ENCODE measurements at places on chromosomes 5 and 9.

- no peak for DNase-seq
Measured at GRCh38 chr5:123035360-123035917, 1.1 kb downstream of the PPIC start.

- DNase-seq, result no peak
Measured at GRCh38 chr9:70043285-70043684, 363 bp upstream of the MAMDC2 start.

DNA sequence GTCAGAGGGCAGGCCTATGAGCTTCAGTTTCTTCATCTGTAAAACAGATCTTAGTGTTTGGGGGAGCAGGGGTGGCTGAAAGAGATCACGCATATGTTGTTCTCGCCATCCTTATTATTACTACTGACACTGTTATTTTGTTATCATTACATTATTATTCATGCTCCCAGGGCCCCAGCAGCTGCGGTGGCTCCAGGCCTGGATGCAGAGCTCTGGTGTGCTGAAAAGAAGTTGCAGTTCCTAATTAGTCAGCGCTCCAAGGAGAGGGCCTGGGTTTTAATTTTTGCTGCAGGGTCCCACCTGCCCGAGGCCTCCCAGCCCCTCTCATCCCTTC, 19.5 kb downstream of the CXXC5 start:
- no peak for DNase-seq

DNA sequence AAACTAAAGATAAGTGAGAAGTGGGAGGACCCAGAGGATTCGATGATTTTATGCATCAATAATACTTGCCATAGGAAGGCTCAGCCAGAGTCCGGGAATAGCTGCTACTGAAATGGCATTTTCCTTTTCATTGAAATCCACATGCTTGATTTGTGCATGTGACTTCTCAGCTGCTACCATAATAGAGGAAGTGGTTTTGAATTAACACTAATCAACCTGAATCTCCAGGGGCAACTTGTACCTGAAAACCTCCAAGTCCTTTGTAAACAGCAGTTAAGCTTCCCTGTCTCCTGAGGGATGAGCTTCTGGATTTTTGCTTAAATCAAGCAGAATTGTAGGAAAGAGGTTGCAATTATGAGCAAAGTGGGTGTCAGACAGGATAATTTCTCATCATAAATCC, 124.9 kb downstream of the PPP2R2B start:
- peak; percentile 19 for DNase-seq

DNA sequence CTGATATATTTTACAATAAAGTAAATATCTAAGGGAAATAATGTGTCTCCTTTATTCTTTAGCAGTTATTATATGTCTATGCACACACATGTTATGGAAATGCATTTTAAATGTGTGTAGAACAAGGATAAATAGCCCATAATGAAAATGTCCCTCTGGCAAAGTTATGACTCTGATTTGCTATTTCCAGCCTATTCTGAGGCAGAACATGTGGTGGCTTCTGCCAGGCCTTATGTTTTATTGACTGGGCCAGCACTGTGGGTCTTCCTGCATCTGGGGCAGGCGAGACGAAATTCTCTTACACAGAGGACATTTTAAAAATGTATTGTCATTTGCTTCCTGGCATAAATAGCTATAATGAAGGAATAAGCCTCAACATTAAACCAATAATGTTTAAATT, 52.8 kb downstream of the S1PR3 start:
- no peak for DNase-seq

- DNase-seq, result no peak
Measured at GRCh38 chr9:4389003-4389402, 89.1 kb upstream of the GLIS3 start.

DNA sequence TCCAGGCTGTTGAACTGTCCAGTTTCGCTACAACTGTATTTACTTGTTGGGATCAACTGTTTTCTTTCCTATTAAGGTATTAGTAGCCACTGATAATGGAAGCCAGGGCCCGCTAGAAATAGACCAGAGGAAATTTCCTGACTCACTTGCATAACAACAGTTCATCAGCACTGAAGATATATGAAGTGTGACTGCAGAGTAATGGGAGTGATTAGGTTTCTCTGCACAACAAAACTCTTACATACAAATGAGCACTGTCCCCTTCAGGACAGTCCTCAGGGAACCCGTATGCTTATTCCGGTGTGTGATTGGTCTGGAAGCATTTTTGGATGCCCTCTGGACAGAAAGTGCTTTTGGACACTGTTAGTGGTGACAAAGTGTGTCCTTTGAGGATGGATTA, 55.3 kb downstream of the LIX1 start:
- DNase-seq, result no peak

- DNase-seq, result no peak
Measured at GRCh38 chr5:91271999-91272398, 111.1 kb downstream of the ARRDC3 start.

DNA sequence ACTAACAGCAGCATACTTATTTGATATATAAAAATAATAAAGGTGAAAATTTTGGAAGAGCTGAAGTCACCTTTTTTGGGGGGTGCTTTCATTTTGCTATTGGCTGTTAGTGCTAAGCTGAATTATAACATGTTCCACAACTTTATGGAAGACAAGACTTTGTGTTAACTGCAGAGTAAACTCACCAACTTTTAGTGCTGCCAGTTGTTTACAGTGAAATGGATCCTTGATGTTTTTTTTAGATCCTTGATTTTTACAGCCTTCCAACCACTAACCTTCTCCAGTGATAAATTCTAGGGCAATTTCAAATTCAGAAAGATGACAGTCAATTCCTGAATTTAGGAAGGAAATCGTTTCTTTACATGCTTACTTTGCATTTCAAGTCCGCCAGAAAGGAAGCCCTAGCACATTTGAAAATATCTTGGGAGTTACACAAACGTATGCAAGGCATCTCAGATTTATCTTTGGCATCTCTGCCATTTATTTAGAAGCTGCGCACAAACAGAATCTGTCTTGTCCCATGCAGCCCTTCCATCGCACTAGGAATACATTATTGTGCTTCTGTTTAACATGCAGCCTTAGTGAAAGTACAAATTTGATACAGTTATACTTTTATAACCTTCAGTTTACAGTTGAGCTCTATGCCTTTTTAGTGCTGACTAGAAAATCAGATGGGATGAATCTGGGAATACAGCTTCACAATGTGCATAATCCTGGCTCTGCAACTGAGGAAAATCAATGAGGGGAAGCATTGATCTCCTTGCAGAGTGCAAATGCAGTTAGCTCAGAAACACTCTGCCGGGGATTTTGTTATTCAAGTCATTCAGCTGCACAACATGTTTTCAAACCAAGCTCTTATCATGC, 142.4 kb upstream of the ZNF608 start:
- DNase-seq, result no peak

GRCh38 chr5:101429241-101429640, 526.2 kb upstream of the ST8SIA4 start:
- DNase-seq, result no peak

DNA sequence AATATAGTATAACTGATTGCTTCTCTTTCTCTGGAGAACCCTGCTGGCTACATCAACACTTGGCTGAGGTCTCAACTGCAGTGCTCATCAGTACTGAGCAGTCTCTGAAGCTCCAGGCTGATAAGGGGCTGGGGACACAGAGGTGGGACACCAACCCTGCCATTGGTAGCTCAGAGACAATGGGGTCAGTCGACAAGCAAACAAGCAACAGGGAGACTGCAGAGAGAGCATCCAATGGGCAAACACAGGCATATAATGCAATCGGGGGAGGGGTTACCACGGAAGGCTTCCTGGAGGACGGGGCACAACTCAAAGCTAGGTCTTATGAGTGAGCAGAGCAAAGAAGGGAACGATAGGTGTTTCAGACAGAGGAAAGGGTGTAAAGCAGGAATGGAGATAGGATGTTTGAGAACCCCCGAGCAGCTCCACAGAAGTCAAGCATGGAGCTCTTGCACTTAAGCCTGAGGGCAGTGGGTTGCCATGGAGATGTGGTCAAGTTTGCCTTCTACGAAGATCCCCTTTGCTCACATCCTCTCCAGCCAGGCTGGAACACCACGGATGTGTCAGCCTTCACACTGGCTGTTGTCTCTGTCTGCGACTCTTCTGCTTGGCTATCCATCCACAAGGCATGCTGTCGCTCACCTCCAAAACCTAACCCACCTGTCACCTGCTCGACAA, 21.5 kb upstream of the AKNA start:
- DNase-seq, result no peak

- DNase-seq, result no peak
Measured at GRCh38 chr5:164746723-164747122, 1241.3 kb downstream of the MAT2B start.

DNA sequence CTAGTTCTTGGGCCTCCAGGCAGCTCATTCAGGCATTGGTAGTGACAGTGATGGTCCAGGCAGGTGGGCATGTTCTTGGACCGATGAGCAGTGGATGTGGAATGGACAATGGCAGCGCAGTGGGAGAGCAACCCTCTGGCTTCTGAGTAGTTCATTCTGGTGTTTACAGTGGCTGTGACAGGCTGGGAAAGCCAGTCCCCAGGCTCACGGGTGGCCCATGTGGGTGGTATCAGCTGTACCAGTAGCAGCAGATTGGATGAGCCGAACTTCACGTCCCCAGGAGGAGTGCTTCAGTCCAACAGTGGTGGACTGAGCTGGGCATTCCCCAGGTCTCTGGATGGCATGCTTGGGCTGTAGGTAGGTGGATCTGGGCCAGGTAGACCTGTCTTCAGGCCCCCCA, 515.6 kb upstream of the ACO1 start:
- no peak for DNase-seq

- DNase-seq, result no peak
Measured at GRCh38 chr9:95137587-95138145, 179.8 kb downstream of the FANCC start.
